ENCODE measurements at places on chromosomes 16 and 17.

DNA sequence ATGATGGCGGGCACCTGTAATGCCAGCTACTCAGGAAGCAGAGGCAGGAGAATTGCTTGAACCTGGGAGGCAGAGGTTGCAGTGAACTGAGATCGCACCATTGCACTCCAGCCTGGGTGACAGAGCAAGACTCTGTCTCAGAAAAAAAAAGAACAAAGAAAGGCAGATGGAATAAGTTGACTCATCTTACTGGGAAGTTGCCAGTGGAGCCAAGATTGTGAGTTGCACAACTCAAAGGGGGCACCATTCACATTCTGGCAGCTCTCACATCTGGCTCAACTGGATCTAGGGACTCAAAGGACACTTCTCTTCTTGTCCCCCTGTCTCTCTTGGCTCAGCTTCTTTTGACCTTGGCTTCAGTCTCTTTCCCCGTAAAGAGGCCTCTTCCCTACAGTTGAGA, 53.7 kb upstream of the ETV4 start:
- no peak for DNase-seq

DNA sequence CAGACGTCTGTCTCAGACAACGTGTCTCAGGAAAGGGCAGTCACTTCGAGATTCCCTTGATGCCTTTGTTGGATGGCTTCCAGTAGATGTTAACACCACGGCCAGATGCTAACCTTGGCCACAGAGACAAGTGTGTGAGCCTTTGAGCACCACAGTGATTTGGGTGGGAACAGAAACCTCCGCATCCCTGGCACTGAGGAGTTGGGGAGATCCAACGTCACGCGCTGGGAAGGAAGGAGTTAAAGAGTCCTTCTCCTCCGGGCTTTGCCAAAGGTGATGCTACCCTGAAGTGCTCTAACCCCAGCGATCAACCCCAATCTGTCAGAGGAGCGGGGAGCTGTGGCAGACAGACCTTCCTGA, 3.0 kb upstream of the ABR start:
- no peak for DNase-seq

- DNase-seq = no peak
These were observed 17.4 kb downstream of the ZNF423 start for GRCh38 chr16:49838441-49839016.

DNA sequence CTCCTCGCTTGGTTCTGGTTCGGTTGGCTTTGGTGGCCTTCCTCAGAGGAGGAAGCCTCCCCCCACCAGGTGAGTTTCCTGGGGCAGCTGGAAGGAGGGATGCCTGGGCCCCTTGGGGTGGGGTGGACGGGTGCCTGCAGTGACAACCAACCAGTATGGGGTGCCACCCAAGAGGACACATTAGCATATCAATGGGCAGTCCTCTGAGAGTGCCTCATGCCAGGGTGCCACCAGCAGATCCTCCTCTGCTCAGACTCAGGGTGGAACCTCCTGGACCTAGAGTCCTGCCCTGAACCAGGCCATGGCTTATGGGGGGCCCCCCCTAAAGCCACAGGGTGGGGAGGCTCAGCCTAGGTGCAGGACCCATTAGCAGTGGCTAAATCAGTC, 2.7 kb downstream of the PPP1R1B start:
- no peak for DNase-seq

- DNase-seq = no peak
These were observed 6.4 kb upstream of the MILR1 start for GRCh38 chr17:64442541-64442971.

DNA sequence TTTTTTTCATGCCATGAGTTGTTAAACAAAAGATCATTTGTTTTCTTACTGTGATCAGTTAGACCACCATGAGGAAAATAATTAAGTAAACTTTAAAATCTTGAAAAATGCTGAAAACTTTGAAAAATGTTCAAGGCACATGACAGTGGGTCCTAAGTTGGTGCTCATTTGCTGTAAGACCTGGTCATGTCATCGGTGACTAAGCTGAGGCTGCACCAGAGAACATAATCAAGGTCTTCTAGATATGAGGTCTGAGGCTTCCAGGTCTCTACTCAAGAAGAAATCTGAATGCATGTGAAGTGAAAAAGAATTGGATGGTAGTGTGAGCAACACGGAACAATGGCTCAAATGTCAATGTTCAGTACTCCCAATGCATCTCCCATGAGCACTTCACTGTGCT, 87.6 kb downstream of the CFDP1 start:
- no peak for DNase-seq

- no peak for DNase-seq
These were observed 50.7 kb downstream of the ADCY7 start for GRCh38 chr16:50316848-50317630.
